Activated T-helper 2 cell treated with anti-CD3 and anti-CD28 coated beads, Interferon-gamma antibody, Interleukin-2, Interleukin-4, amounts not matched to agents 10 μg/mL and 5 μg/mL and 100 μg/mL, durations not matched to agents 14 hours and 24 hours and 36 hours (primary cell): ENCODE measurements at places on chromosomes 6 and 20.

- DNase-seq = no peak
Observed at GRCh38 chr6:2524090-2524489, 226.6 kb downstream of the MYLK4 start.

- no peak for DNase-seq
Observed at GRCh38 chr6:75234126-75234865, 9.3 kb downstream of the COX7A2 start.

DNA sequence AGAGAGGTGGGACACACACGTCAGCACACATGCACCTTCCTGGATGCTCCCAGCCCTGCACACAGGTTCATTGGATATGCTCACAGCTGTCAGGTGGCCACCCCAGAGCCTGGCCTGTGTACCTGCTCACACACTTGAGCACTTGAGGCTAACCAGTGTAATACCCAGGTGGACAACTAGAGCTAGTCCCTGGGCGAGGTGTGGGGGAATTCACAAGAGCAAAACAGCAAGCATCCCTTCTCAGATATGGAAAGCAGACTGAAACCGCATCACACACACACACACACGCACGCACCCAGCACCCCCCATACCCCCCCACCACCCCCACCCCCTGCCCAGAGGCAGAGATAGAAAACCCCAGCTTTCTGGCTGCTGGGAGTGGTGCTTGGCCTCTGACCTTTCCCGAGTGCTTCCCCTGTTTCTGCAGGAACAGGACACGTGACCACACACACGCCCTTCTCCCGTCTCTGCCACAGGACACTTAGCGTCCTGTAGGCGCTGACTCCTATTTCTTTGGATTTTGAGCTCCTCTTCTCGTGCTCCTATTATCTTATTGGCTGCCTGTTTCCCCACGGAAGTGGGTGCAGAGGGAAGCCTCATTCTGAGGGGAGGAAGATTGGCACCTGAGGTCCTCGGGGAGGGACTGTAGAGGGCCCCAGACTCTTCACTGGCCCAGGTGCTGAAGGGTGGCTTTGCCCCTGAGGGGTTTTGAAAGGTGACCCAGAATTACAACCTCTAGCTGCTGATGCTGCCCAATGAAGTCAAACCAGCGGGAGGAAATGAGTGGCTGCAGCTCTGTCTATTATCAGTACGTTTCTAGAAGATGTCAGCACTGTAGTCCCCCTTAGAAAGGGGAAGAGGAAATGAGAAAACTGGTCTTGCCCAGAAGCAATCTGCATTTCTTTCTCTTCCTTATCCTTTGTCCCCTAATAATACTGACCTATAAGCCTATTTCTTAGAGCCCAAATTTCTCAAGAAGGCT lies 65.8 kb downstream of the SYTL3 start:
- DNase-seq = no peak

DNA sequence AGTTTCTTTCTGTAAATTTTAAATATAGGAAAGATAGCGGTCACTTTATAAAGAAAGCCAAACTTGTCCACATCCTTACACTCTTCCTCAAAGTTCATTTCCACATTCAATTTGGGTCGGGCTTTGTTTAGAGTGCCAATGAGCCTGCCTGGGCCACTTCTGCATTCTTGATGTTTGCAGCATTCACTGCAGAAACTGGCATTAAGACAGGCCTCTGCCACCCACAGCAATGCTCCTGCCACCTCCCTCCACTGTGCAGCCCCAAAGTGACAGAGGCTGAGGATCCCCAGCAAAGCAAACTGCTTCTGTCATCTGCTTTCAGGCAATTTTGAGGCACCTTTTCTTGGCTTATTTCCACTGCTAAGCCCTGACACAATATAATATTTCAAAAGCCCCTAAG lies 61.2 kb downstream of the TNFAIP3 start:
- no peak for DNase-seq

- DNase-seq = no peak
Observed at GRCh38 chr6:123480986-123481385, 155.8 kb downstream of the TRDN start.

GRCh38 chr6:133286765-133287164 lies 45.6 kb downstream of the EYA4 start:
- DNase-seq = no peak

DNA sequence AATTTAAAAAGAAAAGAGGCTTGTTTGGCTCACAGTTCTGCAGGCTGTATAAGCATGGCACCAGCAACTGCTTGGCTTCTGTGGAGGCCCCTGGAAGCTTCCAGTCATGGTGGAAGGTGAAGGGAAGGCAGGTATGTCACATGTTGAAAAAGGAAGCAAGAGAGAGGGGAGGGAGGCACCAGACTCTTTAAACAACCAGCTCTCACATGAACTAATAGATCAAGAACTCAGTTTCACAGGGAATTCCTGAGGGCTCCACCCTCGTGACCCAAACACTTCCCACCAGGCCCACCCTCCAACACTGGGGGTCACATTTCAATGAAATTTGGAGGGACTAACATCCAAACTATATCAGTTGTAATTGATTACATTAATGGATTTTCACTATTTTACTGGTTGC lies 127.9 kb upstream of the MLIP start:
- DNase-seq = no peak

GRCh38 chr20:45323731-45324130 lies 15.6 kb upstream of the MATN4 start:
- DNase-seq = no peak

GRCh38 chr20:57654363-57654997 lies 34.3 kb upstream of the ZBP1 start:
- peak; percentile 31 for DNase-seq

DNA sequence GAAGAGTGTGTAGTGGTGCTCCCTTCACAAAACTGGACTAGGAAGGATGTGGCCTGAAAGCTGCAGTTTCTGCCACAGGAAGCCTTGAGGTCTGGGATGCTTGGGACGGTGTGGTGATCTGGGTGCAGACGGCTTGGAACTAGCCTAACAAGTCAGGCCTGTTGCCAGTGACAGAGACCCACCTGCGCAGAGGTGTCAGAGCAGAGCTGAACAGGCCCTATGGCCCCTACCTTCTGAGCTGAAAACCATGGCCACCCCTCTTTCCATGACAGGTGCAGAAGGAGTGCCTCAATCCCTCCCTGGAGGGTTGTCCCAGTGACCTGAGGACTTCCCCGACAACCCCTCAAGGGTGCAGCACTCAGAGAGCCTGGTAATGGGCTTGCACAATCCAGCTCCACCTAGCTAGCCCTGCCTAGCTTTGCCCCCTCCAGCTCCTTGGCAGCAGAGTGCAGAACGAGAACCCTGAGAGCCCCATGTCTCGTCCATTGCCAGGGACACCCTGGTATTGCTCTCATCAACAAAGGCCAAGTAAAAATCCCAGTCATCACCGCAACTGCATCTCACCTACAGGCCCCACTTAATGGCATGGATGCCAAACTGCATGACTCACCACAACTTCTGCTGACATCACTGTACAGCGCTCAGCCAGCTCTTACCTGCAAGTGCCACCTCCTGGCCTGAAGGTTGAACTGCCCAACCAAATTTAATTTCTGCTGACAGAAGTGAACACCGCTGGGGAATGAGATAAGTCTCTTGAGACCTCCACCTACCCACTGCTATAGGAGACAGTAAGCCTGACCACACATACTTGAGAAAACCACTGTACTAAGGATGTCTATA lies 563.1 kb downstream of the TFAP2A start:
- no peak for DNase-seq

GRCh38 chr20:58619864-58620431 lies 31.1 kb upstream of the STX16 start:
- DNase-seq = no peak

GRCh38 chr6:143068001-143068400 lies 7.3 kb downstream of the AIG1 start:
- DNase-seq = no peak

GRCh38 chr20:38113401-38114325 lies 51.4 kb downstream of the TGM2 start:
- DNase-seq = peak; percentile 18

DNA sequence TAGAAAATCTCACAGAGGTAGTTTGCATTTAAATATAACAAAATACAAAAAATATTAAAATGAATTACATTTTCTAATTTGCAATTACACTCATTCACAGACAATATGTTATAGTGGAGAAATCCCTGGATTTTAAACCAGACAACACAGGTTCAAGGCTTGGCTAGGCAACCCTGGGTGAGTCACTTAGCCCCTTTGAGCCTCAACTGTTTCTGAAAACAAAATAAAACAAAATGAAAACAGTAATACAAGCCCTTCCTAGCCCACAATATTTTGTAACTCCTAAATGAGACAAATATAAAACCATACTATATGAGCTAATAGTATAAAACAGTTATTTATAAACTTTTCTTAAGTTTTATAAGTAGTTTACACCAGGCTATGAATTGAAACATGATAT lies 41.0 kb downstream of the UQCC1 start:
- DNase-seq = no peak

DNA sequence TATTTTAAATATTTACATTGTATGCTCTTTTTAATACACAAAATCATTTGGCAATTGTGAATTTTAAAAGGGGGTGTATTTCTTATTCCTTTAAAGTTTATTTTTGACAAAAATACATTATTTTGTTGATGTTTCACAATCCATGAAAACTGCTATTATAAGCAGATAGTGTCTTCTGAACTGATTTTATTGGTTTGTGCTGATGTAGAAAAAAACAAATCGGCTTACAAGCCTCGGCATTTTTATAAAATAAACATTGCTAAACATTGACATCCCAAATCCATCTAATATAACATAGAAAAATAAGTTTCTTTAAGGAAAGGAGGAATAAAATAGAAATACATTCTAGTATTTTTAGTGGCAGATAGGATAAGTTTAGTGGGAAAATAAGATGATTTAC lies 634.7 kb downstream of the GRIK2 start:
- DNase-seq = no peak

DNA sequence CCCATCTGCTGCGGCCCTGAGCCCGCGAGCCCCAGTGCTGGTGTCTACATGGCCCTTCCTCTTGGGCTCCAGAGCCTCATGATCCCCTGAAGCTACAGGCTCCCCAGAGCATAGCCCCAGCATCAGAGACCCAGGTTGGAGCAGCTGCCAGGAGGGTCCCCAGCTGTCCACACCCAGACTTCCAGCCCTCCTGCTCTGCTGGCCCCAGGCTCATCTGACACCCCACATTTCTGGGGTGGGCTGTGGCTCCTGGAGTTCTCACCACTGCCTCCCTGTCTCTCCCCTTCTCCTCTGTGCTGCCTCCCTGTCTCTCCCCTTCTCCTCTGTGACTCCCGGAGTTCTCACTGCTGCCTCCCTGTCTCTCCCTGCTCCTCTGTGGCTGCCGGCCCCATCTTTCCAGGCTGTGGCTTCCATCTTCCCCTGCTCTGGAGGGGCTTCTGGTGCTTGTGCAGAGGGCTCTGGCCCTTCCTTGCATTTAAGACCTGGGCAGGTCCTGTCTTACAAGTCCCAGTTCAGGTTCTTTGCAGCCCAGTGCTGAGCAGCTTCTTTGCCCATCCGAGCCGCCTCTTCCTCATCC lies 108.1 kb downstream of the ERMARD start:
- peak; percentile 7 for DNase-seq

- no peak for DNase-seq
Observed at GRCh38 chr6:40425192-40425919, 161.8 kb downstream of the LRFN2 start.

DNA sequence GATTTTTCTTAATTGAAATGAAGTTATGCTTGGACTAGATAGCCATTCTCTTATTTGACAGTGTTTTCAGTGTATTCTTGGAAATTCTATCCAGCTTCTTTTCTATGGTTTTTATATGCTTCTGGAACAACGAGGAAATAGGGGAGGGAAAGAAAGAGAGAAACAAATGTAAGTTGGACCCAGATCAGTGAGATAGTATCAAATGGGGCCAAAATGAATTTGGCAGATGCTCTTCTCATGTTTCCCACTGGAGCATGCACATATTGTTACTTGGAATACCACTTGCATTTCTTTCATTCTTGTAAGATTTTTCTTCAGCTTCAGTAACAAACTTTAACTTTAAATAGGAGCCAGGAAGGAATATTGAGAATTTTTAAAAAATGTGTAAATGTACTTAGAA lies 312.3 kb downstream of the PRL start:
- DNase-seq = no peak

DNA sequence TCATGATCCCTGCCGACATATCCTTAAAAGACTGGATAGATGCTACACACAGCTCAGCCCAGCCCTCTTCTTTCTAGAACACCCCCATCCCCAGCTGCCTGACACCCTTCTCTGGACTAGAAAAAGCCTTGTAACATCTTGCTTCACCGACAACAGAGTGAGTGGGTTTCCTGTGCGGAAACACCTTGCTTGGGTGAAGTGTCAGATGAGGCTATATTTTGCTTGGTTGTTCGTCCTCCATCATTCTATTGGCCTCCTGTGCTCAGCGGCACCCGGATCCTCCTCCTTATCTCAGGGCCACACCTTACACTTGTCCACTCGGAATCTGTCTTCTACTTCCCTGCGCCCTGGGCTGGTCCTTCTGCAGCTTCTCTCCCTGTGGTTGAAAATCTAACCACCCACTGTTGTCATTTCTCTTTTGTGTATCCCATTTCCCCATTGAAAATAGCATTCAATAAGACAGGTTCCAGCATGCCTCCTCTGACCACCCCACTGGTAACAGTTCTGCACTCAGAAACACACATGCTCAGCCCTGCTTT lies 101.3 kb upstream of the MLN start:
- DNase-seq = peak; percentile 48

- no peak for DNase-seq
Observed at GRCh38 chr6:140905724-140906123, 1227.0 kb upstream of the GJE1 start.

DNA sequence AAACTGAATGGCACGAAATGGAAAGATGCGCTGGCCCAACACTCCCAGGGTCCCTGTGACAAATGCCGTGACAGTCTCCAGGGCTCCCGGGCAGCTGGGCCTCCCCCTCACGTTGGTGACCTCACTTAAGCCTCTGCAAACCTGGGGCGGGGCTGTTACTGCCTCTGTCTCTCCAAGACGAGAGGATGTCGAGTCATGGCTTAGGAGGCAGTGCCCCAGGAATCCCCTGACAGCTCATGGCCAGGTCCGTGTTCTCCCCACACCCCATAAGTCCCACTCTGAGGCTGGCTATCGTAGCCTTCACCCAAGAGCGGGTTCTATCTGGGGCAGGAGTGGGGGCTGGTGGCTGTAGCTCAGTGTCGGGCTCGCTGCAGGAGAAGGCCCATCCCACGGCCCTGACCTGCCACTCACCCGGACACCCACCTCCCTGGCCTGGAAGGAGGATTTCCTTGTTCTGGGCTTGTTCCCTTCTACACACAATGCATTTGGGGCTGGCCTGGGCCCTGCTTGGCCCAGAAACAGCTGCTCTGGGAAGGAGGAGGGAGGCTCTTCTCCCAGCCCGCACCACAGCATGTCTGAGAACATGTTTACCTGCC lies 5.6 kb upstream of the RPS21 start:
- DNase-seq = no peak
